ENCODE measurements at places on chromosomes 7 and 10. TPM values are rescaled to one million over a fixed set of nuclear protein-coding genes. Genes with fewer than 3 reads are reported as not detected.

NKX1-2 gene
- not detected for total RNA-seq

PTF1A gene
- not detected for total RNA-seq

ZNF394 gene
- 20.7 TPM for total RNA-seq

PRF1 gene
- total RNA-seq: not detected

SYT15 gene
- total RNA-seq: 0.59 TPM

GPR26 gene
- not detected for total RNA-seq

NUTM2A gene
- 0.12 TPM for total RNA-seq

JAKMIP3 gene
- total RNA-seq: 0.08 TPM

CALML5 gene
- total RNA-seq: not detected

WDR86 gene
- total RNA-seq: 1.1 TPM

HYAL4 gene
- not detected for total RNA-seq

ZNF365 gene
- 0.70 TPM for total RNA-seq

ASAH2 gene
- 1.1 TPM for total RNA-seq

TRIM73 gene
- total RNA-seq: 1.3 TPM

ERCC6 gene
- total RNA-seq: 62.4 TPM

NRCAM gene
- 1.1 TPM for total RNA-seq

ACSM6 gene
- total RNA-seq: not detected

DGKI gene
- total RNA-seq: 1.4 TPM

AKR1D1 gene
- total RNA-seq: not detected

ELAPOR2 gene
- total RNA-seq: 117 TPM

SEMA3E gene
- total RNA-seq: not detected

ZNF736 gene
- total RNA-seq: 7.2 TPM

SUN1 gene
- total RNA-seq: 131 TPM

SAP25 gene
- 0.08 TPM for total RNA-seq

PHF14 gene
- 41.4 TPM for total RNA-seq

SORCS1 gene
- not detected for total RNA-seq

ANXA8L1 gene
- not detected for total RNA-seq

RELN gene
- total RNA-seq: 0.08 TPM

NCOA4 gene
- total RNA-seq: 149 TPM

VSIR gene
- 30.4 TPM for total RNA-seq

ADAM8 gene
- total RNA-seq: 0.60 TPM

ADIRF gene
- 184 TPM for total RNA-seq

LRRN3 gene
- 0.47 TPM for total RNA-seq

PON1 gene
- total RNA-seq: not detected

WEE2 gene
- not detected for total RNA-seq

PNLIPRP3 gene
- total RNA-seq: not detected

CYP26C1 gene
- 0.23 TPM for total RNA-seq

GIMAP5 gene
- total RNA-seq: 0.08 TPM

CHCHD1 gene
- 11.0 TPM for total RNA-seq

DUSP5 gene
- 10.2 TPM for total RNA-seq

ANKRD30A gene
- not detected for total RNA-seq

AZGP1 gene
- 0.30 TPM for total RNA-seq

C10orf71 gene
- total RNA-seq: not detected

TEX47 gene
- not detected for total RNA-seq

GDI2 gene
- 423 TPM for total RNA-seq

ZNF33B gene
- total RNA-seq: 3.5 TPM

HOXA9 gene
- total RNA-seq: not detected

DNA2 gene
- total RNA-seq: 4.4 TPM

BBS9 gene
- 18.0 TPM for total RNA-seq

ADAM22 gene
- 0.08 TPM for total RNA-seq

TRPV5 gene
- total RNA-seq: not detected

GLUD1 gene
- total RNA-seq: 206 TPM

GUSB gene
- total RNA-seq: 28.4 TPM

TMEM229A gene
- total RNA-seq: 0.23 TPM

ZNF503 gene
- total RNA-seq: 1.6 TPM

Measured in smooth muscle cell of the coronary artery (primary cell).